Frontal cortex (tissue), 4 donors: ENCODE measurements at places on chromosomes 11 and 22. TPM values are rescaled to one million over a fixed set of nuclear protein-coding genes. Genes with fewer than 3 reads are reported as not detected.

GRCh38 chr11:76885390-76886097 is 24.8 kb downstream of the ACER3 start:
- no peak for DNase-seq

- no peak for DNase-seq
Measured at GRCh38 chr22:46546466-46547178, 9.2 kb upstream of the CELSR1 start.

DNA sequence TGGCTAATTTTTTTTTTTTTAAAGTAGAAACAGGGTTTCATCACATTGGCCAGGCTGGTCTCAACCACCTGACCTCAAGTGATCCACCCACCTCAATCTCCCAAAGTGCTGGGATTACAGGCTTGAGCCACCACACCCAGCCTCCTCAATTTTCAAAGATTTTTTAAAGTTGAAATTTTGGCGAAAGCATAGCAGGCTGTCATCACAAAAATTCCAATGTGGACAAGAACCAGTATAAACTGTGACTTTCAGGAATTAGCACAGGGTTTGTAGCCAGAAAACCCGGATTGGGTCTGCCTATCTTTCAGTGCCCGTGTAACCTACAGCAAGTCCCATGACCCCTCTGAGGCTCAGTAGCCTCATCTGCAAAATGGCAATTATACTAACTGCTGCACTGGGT is 80.2 kb downstream of the SGSM3 start:
- no peak for DNase-seq

DNA sequence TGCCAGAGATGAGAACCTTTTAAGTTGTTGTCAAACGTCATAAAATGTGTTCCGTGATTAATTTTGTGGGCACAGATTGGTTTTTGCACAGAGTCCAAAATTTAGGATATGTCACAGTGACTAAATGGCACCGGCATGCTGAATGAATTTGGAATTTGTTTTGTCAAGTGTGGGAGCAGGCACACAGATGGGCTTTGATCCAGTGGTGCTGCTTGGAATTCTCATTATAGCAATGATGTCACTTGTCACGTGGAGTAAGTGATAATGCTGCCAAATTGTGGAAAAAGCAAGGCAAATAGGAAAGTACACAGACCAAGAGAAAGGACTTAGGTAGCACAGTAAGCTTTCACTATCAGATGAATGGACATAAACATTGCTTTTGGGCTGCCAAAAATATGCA is 8.0 kb upstream of the LIN7C start:
- no peak for DNase-seq

CRKL gene
- total RNA-seq = 53.4 TPM

RNH1 gene
- total RNA-seq = 38.7 TPM
